ENCODE measurements at places on chromosomes 16 and 17.

DNA sequence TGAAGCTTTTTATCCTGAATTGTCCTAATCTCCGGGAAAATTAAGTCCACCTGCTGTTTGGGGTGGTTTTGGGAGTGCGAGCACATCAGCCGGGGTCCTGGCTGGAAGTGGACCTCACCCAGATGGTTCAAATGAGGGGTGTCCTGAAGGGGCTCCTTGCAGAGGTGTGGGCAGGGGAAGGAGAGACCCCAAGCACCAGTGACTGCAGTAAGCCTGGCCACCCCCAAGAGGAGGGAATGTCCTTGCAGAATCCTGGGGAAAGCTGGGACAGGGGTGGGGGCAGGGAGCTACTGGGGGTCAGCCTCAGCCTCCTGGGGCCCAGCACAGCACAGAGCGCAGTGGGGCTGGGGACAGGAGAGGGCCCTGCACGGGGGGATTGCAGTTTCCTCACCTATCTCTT lies 29.4 kb downstream of the NAGPA start:
- DNase-seq: no peak

- no peak for DNase-seq
Observed at GRCh38 chr16:67882374-67883145, 2.1 kb upstream of the NRN1L start.

GRCh38 chr17:37131669-37132611 lies 183.2 kb downstream of the AATF start:
- DNase-seq: no peak

- DNase-seq: no peak
Observed at GRCh38 chr17:63439687-63440086, 6.4 kb downstream of the CYB561 start.

DNA sequence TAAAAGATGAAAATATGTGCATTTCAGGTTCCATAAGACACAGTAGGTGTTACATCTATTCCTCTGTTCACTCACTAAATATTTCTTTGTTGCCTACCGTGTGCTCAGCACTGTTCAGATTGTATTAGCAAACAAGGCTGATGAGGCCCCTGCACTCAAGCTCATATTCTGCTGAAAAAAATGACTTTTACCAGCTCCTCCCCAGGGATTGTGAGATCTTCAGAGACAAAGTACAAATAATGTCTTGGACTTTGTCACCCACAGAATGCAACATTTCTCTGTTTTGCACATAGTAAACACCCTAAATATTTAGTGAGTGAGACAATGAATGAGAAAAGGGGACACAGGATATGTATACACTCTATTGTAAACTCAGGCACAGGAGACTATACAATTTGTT lies 21.9 kb upstream of the MYOCD start:
- DNase-seq: no peak

- no peak for DNase-seq
Observed at GRCh38 chr17:8867361-8867981, at the start of gene PIK3R6. Gene PIK3R6 (minus strand): TSS chr17:8867674. CDS start chr17:8849794, 17,880 bp downstream.

DNA sequence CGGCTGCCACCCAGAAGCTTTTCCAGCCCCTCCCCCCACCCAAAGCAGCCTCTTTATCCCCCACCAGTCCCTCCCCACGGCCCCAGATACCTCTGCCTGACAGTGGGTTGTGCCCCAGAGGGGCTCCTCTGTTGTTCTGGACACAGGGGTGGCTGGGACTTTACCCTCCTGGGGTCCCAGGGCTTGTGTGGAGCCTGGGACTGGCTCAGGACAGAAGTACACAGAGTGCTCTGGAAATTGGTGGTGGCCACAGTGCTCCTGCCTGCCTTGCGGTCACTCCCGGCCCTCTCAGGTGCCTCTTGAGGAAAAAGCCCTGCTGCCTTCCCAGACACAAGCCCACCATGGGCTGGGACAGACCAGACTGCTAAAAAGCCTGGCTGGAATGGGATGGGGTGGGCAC lies 68.2 kb downstream of the RAB11FIP4 start:
- DNase-seq: no peak

Measured in NCI-H1092 (cell line).